IMR-90 (cell line): ENCODE measurements at places on chromosomes 2 and 18.
A peak's percentile ranks its signal among the peaks of the same experiment; 100 is the strongest.

DNA sequence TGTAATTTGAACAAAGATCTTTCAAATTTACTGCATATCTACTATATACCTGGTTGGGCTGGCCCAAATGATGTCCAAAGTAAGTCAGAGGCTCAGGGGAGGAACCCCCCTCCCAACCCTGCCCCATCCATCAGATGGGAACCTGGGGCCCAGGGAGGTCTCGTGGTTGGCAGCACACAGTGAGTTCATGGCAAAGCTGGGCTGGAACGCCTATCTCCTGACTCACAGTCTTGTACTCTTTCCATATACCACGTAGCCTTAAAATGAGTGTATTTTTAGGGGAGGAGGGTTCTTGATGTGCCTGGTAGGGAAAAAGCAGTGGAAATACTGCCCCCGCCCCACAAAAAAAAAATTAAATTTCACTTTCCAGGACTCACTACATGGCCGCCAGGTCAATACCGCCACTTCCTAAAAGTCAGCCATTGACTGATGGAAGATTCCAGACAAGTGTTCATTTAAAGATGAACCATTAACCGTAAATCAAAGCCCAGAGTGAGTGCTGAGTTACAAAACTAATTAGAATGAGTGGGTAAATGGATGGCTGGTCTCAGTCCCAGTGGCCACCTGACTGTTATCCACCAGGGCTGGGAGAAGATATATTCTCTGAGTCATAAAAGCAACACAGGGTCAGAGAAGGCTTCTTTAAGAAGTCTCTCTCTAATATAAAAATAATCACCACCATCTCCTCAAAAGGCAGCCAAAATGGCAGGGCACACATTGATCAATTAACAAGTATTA lies 80.5 kb downstream of the ZBTB7C start:
- peak; percentile 46 for DNase-seq
- no peaks in the 10 kb centered on the region for H3K36me3 ChIP-seq
- peaks cover 9% of the 10 kb centered on the region for H3K27me3 ChIP-seq
- H3K4me3 ChIP-seq = no peak overlapping the region

DNA sequence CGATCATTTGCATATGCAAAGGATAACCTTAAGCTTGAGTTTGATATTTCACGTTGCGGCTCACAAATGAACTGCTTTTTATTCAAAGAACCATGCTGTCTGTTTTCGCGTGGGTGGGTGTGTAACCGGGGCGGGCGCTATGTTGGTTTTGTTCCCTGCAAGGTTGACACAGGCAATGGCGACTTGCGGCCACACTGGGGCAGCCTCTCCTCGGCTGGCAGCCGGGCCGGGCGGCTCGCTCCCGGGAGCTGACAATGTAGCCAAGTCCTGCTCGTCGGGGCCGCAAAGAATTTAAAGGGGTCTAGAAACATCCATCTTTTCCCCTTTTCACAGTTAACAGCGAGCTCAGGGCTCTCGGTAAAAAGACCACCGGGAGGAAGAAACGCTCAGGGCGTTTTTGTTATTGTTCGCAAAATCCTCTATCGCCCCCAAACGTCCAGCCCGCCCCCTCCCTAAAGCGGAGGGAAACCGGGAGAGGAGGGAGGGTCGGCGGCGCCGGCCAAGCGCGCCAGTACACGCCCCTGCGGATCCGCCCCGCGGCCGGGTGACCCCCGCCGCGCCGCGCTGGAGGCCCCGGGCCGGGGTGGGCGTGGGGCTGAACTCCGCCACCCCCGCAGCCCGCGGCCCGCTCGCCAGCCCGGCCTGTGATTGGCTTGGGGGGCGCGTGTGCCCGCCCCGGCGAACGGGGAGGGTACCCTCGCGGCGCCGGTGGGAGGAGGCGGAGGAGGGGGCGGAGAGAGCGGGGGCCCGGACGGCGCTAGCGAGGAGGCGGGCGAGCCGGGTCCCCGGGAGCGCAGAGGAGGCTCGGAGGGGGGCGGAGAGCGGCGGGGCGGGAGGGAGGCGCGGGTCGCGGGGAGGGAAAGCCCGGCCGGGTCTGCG lies at the start of gene NEDD4L:
Gene NEDD4L, plus strand, starts transcription at position 736 of the 879 bp plus-strand sequence. CDS start 435 bp downstream, outside the sequence.
- peaks cover 5% of the 10 kb centered on the region for H3K4me1 ChIP-seq
- peak within 1 kb of the TSS; percentile 58 for H3K27ac ChIP-seq
- H3K36me3 ChIP-seq = no peaks in the 10 kb centered on the region
- peak within 1 kb of the TSS; percentile 79 for H3K4me3 ChIP-seq
- peak; percentile 83 for DNase-seq

DNA sequence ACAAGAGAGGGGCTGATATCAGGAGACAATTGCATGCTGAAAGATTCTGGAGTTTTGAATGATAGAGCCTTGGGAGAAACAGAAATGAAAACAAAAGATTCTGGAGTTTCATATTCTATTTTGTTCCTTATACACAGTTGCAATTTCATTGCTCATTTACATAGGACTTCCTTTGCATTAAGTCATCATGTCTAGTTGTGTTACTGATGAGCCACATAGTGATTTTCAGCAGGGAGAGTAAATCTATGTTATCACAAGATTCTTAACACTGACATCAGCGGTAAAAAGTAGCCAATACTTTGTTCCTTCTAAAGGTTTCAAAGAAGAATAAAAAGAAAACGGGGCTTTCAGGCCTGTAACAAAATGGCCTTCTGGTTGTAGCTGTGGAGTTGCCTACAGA lies 7.1 kb downstream of the ADAM17 start:
- DNase-seq = peak; percentile 69
- H3K4me1 ChIP-seq = peaks cover 11% of the 10 kb centered on the region
- no peak overlapping the region for H3K4me3 ChIP-seq
- H3K36me3 ChIP-seq = no peaks in the 10 kb centered on the region

DNA sequence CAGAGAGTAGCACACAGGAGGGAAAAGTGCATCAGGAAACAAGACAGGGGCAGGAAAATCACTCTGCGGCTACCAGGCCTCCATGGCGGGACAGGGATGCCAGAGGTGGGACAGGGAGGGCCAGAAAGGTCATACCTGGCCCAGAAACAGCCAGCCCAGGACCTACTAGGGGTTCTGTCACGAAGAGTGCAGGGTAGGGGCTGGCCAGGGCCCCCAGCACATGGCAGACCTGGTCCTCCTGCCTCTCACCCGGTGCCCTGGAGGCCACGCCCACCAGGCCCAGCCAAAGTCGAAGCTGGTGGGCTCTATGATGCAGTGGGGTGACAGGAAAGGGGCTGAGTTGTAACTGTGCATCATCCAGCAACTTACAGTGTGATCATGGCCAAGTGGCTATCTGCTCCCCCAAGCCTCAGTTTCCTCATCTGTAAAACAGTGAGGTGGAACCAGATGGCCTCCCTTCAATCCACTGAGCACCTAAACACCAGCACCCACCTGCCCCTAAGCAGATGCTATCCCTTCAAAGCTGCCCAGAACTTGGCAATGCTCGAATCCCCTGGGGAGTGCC lies 10.6 kb downstream of the CYP26B1 start:
- no peak overlapping the region for H3K27ac ChIP-seq
- DNase-seq = no peak
- no peaks in the 10 kb centered on the region for H3K4me1 ChIP-seq
- no peaks in the 10 kb centered on the region for H3K36me3 ChIP-seq

DNA sequence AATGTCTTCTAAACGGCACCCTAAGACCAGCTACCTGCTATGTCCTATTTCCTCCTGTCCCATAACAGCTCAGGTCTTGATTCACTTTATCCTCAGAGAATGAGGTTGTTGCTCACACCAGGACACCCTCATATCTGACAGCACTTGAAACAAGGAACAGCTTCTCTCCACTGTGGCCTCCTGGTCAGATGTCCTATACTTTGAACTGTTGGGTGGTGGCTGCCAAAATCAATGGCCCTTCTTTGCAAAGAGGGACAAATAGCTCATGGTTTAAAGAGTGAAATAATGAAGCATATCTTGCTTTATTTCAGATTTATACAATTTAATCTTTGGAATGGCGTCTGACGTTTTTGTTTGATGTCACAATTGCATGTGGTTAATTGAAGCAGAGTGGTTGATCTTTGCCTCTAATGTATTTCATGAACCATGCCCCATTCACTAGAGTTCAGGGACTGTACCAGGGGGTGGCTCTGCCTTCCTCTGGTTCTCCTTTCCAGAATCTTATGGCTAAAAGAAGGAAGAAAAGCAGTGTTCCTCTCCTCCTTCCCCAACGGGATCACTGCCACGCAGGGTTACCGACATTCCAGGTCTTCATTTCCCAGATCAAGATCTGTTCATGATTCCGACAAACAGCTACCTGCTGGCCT lies 24.1 kb upstream of the ZCCHC2 start:
- H3K4me1 ChIP-seq = no peaks in the 10 kb centered on the region
- no peak overlapping the region for H3K4me3 ChIP-seq
- H3K27ac ChIP-seq = no peak overlapping the region
- no peaks in the 10 kb centered on the region for H3K36me3 ChIP-seq
- no peak for DNase-seq
- peaks cover 6% of the 10 kb centered on the region for H3K27me3 ChIP-seq

- peaks cover 1% of the 10 kb centered on the region; the same call in 1 of the 2 replicates for H3K4me1 ChIP-seq
- H3K4me3 ChIP-seq = no peak overlapping the region
- H3K27me3 ChIP-seq = no peaks in the 10 kb centered on the region
Measured at GRCh38 chr2:97906307-97906706, 89.4 kb downstream of the TMEM131 start.

DNA sequence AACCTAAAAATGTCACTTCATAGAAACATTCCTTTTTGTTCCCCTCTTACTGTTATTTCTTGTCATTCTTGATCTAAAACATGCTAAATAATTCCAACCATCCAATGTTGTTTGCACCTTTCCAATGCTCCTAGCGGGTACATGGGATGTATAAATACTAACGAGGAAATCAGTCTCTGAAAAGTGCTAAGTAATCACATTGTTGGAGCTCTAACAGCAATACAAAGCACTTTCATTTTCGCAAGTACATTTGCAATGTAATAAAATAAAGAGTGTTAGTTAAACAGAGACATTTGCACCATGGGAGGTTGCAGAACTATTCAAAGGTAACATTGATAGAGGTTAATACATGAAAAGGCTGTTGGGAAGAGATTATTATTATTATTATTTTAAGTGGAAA lies 286.2 kb upstream of the ACVR2A start:
- no peak overlapping the region for H3K4me3 ChIP-seq
- no peaks in the 10 kb centered on the region for H3K27me3 ChIP-seq
- H3K36me3 ChIP-seq = no peaks in the 10 kb centered on the region
- DNase-seq = no peak
- no peak overlapping the region for H3K27ac ChIP-seq

GRCh38 chr18:9147440-9148202 lies 11.0 kb downstream of the ANKRD12 start:
- H3K36me3 ChIP-seq = no peaks in the 10 kb centered on the region; the same call in 1 of the 2 replicates
- peak; percentile 81 for DNase-seq
- no peaks in the 10 kb centered on the region for H3K27me3 ChIP-seq

DNA sequence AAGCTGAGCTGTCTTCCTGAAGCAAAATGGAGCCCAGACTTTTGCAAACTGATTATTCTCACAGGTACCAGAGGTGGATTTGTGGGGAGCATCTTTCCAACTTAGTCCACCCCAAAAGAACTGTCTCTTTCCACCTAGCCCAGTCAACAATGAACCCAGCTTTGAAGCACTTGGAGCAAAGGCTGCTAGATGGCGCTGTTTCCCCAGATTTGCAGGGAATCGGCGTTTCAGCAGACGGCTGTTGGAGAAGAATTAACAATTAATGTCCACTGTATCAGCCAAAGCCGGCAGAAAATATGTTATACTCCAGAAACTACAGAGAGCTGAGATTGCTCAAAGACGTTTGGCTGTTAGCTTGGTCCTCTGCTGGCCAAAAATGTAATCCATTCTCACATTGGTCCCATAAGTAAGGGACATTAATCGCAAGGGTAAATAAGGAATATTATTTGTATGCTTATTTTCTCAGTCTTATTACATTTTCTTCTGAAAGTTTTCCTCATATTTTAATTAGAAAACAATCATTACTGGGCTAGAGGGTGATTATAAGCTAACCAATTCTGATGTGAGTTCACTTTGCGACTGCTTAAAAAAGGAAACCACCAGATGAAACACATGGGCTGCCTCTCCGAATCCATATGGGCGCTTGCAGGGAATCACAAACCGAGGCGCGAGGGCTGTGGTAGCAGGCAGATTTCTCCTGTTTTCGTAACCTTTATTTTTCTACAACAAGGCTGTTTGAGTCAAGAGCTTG lies 423.8 kb upstream of the MEX3C start:
- DNase-seq = no peak
- no peak overlapping the region for H3K27ac ChIP-seq
- no peaks in the 10 kb centered on the region for H3K27me3 ChIP-seq
- no peak overlapping the region for H3K4me3 ChIP-seq

- no peaks in the 10 kb centered on the region for H3K27me3 ChIP-seq
- H3K27ac ChIP-seq = no peak overlapping the region
- no peak overlapping the region for H3K4me3 ChIP-seq
- no peak for DNase-seq
- H3K36me3 ChIP-seq = no peaks in the 10 kb centered on the region
- H3K4me1 ChIP-seq = no peaks in the 10 kb centered on the region
Measured at GRCh38 chr2:180324182-180324581, 317.1 kb upstream of the CWC22 start.

- no peak for DNase-seq
- no peaks in the 10 kb centered on the region for H3K36me3 ChIP-seq
- H3K27me3 ChIP-seq = no peaks in the 10 kb centered on the region
- H3K4me3 ChIP-seq = no peak overlapping the region
- H3K4me1 ChIP-seq = no peaks in the 10 kb centered on the region
- no peak overlapping the region for H3K27ac ChIP-seq
Measured at GRCh38 chr2:209208211-209208610, 215.6 kb upstream of the MAP2 start.

DNA sequence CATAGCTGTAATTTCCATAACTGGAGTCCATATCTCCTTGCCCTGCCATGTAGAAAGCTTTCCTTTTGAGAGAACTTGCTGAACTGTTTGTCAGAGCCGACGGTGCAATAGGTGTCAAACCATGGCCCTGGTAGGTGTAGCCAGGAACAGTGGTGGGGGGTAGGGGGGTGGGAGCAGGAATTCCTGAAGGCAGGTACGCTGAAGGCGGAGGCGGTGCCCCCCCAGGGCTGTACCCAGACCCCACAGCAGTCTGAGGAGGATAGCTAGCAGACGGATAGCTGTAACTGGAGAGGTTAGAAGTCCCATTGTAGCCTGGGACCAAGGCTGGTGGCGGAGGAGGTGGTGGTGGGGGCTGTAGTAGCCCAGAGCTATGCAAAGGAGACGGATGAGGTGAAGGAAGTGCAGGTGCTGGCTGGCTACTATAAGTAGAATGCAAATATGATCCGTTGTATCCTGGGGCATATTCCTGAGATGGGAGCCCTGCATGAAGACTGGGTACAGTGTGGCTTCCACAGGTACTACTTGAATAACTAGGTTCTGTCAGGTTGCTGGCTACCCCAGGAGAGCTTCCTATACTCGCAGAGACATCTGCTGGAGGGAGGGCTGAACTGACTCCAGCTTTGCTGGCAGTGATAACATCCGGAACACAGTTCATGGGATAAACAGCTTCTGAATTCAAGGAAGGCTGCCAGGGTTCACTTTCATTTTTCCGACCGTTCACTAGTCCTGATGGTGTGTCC lies 124.8 kb downstream of the FIGN start:
- H3K36me3 ChIP-seq = peaks cover 5% of the 10 kb centered on the region; the same call in 1 of the 2 replicates
- no peaks in the 10 kb centered on the region for H3K4me1 ChIP-seq
- DNase-seq = no peak
- H3K4me3 ChIP-seq = no peak overlapping the region
- no peaks in the 10 kb centered on the region for H3K27me3 ChIP-seq
- H3K27ac ChIP-seq = no peak overlapping the region

- H3K4me3 ChIP-seq = no peak overlapping the region
- DNase-seq = no peak
- no peaks in the 10 kb centered on the region; the same call in 1 of the 2 replicates for H3K4me1 ChIP-seq
- peaks cover 7% of the 10 kb centered on the region for H3K27me3 ChIP-seq
- H3K27ac ChIP-seq = no peak overlapping the region
Measured at GRCh38 chr2:6506859-6507258, 358.8 kb downstream of the CMPK2 start.
